Breast epithelium (tissue), 4 donors: ENCODE measurements at places on chromosomes 13 and 19.

GRCh38 chr13:23288995-23289394 lies 108.2 kb downstream of the SGCG start:
- DNase-seq = no peak

DNA sequence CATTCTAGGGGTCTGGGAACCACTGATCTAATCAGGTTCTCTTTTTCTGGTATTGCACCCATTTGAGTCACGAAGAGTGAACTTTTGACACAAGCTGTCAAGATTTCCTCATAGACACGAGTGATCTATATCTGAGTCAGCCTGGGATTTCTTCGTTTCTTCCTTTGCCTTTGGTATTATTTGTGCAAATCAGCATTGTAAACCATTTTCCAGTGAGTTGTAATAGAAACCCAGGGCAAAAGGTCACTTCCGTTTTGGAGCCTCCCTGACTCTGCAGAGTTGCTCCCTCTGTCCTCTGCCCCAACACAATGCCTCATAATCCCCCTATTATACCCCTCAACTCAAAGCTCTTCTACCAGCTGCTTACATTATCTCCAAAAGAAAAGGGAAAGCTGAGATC lies 615.1 kb downstream of the EFNB2 start:
- DNase-seq = no peak

- no peak for DNase-seq
These were observed 6.1 kb downstream of the STK11 start for GRCh38 chr19:1211494-1212234.

- DNase-seq = no peak
These were observed 17.2 kb downstream of the VRK3 start for GRCh38 chr19:50007947-50008346.

DNA sequence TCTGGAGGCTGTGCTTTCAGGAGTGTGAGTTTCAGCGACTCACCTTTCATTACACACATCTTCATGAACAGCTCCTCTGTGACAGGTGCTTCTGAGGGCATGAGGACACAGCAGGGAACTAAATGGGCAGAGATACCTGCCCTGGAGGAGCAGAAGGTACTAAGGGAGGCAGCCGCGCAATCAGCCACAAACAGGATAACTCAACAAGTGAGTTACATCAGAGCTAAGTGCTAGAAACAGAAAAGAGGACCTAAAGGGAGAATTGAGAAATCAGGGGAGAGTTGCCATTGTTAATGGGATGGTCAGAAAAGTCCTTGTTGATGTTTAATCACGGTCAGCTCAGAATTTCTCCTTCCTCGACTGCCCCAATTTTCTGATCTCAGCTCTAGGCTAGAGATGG lies 42.5 kb downstream of the SYDE1 start:
- DNase-seq = no peak

GRCh38 chr13:109883181-109884180 lies 97.1 kb upstream of the IRS2 start:
- no peak for DNase-seq

DNA sequence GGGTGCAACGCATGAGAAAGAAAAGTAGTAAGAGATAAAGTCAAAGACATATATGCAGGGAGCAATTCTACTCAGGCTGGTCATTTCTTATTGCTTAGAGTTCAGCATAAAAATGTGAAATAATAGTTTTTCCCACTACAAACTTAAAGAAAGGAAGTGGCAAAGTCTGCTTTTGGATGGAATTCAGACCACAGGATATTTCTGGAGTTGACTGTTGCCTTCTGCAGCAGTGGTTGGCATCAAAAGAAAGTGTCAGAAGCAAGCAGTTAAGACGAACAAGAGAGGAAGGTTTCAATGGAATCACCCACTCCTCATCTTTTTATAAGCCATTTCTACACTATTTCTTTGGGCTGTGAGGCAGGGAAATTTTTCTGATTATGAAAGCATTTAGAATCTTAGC lies 36.2 kb upstream of the TRPC4 start:
- DNase-seq = no peak
